ENCODE measurements at places on chromosomes 4 and X.

GRCh38 chrX:13254076-13254785 is 65.6 kb downstream of the ATXN3L start:
- DNase-seq, result no peak

DNA sequence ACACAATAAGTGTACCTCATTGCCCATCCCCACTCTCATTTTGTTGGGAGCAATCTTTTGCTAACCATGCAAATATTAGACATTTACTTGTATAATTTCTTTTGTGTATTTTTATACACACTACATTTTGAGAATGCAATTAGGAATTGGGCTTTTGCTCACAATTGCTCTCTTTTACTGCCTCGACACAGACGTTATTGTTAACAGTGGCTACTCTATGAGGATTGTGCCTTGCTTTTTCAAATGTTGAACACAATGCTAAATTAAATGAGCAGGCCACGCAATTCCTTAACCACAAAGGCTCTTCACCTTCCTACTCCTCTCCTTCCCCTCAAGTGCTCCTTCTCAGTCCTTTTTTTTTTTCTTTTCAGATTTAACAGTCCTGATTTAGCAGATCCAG is 42.8 kb upstream of the HPF1 start:
- no peak for DNase-seq

DNA sequence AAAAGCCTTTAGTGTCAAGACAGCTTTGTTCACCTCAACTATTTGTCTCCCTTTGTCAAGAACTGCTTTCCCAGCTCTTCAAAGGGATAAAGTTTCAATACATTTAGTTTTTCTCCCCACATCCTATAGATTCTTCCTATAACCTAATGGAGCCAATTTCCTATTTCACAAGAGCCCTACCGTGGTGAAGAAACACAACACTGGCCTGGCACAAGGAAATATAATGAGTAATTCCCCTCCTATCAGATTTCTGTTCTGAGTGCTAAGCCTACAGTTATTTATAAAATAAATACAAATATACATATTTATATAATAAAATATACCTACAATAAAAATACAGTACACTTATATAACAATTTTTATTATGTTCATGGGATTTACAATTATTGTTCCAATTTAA is 89.9 kb downstream of the SHISA3 start:
- no peak for DNase-seq

- no peak for DNase-seq
These were observed 443.6 kb upstream of the PITX2 start for GRCh38 chr4:111066447-111066846.

DNA sequence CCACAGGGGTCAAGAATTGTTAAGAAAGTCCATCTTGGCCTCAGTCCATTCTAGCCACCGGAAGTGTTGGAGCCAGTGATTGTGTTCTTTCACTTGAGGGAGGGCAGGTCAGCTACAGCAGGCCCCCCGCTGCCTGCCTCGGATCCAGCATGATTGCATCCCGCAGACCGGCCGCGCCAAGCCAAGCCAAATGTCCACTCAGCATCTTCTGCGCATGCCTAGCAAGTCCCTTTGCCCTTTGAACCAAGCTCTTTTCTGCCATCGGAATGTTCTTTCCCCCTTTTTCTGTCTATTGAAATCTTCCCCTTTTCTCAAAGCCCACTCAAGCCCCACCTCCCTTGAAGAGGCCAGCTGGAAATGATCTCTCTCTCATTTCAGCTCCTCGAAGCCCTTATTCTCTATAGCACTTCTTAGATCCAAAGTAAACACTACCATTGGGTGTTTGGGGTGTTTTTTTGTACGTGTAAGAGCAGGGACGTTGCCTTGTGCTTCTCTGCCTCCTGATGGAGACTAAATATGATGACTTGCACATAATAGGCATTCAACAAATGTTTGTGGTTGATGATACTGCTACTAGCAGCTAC is 147.8 kb upstream of the BCOR start:
- DNase-seq, result no peak

GRCh38 chrX:49308604-49309269 is 5.3 kb downstream of the GAGE10 start:
- DNase-seq, result no peak

DNA sequence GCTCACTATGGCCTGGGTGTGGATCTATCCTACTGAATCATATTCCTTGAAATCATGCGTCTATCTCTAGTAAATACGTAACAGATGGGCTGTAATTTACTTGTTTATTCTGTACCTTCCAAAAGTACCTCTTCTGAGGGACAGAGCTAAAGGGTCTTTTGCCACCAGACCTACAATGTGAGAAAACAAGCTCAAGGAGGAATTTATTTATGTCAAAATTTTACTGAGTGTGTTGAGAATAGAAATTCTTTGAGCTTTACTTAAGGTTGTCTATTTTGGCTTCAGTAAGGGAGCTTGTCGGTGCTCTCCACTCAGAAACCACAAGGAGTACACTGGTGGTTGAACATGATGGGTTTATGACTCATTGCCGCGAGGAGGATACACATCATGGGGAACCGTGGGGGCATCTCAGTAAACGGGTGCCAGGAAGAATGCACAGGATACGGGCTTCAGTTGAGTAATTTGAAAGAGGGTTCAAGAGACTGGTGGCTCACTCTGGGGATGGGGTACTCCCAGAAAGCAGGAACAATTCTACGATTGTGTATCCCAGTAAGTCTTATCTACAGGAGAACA is 3.0 kb downstream of the ANK2 start:
- no peak for DNase-seq

DNA sequence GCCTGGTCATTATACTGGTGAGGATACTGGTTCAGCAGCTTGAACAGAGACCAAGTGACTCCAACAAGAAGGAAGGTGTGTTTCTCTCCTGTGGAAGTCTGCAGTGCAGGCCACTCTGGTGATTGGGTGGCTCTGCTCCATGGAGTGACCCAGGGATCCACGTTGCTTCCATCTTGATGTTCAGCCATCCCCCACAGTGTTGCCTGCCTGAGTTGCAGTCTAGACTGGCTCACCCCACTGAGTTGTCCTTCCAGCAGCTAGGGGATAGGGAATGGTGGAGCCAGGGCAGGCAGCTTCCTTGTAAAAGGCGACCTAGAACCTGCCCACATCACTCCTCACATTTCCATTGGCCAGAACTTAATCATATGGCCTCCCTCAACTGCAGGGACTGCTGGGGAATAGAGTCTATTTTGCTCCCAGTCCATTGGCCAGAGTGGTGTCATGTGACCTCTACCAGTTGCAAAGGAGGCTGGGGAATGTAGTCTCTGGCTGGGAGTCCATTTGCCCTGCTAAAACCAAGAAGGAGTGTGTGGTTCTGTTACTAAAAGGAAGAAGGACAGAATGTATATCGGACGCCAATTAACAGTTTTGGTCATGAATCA is 8.0 kb downstream of the MAN2B2 start:
- DNase-seq, result no peak
